ENCODE measurements at places on chromosomes 6 and 20.

DNA sequence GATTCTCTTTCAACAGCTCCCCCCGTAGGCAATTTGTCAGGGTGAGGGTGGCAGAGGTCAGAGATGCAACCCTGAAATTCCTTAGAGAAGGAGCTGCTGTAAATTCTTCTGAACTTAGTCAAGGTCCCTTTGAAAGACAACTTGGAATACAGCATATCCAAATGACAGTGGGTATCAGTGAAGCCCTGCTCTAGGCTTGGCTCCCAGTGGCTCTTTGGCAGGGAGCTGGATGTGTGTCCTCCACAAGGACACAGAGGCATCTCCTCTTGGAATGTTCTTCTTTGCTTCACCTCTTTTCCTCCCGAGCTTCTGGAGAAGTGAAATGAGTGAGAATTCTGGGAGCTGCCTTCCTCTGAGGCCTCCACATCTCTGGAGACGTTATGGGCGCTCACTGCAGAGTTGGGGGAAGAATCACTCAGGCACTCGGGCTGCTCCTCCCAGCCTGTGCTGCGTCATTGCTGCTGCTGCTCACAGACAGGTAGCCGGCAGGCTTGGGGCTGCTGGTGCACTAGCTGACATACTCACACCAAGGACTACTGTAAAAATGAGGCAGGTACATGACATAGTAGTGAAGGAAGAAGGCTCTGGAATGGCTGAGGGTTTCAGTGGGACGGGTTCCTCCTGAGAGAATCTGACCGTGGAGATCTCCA, 34.1 kb downstream of the DYNLT1 start:
- no peak for DNase-seq

- no peak for DNase-seq
Measured at GRCh38 chr6:163688739-163689362, 274.3 kb downstream of the QKI start.

DNA sequence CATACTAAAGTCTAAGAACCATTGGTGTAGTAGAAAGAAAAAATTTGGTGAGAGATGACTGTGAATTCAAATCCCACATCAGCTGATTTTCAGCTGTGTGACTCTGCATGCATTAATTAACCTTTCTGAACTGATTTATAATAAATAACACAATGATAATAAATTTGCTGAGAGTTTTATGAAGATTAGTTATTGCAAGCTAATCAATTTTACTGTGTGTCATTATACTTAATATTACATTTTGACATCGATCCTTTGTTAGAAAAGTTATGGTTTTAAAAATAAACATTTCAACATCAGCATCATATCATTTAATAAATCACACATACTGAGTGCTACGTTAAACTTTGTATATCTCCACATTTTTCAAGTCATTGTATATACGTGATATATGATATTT, 599.7 kb upstream of the MMS22L start:
- no peak for DNase-seq

- no peak for DNase-seq
Measured at GRCh38 chr6:87671555-87672029, 30.4 kb downstream of the AKIRIN2 start.

DNA sequence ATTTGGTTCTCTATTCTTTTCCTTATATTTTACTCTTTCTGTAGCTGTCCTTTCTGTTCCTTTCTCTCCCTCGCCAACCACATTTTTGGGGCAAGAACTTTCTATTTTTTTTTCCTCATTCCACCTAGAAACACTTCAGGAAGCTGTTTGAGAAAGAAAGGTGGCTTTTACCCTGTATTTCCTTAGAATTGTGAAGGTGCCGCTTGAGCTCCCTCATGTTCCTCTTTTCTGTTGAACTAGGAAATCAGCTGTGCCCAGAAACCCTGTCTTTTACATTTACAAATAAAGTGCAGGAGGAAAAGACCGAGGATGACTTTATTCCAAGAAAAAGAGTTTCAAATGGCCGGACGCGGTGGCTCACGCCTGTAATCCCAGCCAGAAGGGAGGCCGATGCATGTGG, 38.2 kb downstream of the OR2B2 start:
- DNase-seq, result no peak

GRCh38 chr6:54135665-54136369, 24.6 kb downstream of the MLIP start:
- DNase-seq, result no peak

- no peak for DNase-seq
Measured at GRCh38 chr20:5586720-5587119, 163.5 kb upstream of the SHLD1 start.

DNA sequence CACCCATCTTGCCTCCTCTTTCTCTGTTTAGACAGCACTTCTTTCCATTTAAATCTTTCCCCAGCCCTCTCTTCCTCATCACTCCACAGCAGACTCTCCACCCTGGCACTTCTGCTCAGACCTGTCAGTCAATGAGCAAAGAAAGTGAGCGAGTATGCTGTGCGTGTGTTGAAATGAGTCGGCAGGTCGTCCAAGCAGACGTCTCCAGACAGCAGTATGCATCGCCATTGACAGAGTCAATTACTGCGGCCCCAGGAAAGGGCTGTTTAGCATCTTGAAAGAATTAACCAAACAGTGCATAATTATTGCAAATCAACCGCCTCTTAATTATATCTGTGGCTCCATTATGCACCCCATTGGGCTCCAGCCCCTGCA, 54.8 kb upstream of the KCNG1 start:
- DNase-seq, result no peak

Measured in neuronal stem cell (in vitro differentiated cells).